ENCODE measurements at places on chromosomes 7 and 10.

GRCh38 chr7:44724276-44724675 is 24.4 kb upstream of the ZMIZ2 start:
- no peak for DNase-seq

DNA sequence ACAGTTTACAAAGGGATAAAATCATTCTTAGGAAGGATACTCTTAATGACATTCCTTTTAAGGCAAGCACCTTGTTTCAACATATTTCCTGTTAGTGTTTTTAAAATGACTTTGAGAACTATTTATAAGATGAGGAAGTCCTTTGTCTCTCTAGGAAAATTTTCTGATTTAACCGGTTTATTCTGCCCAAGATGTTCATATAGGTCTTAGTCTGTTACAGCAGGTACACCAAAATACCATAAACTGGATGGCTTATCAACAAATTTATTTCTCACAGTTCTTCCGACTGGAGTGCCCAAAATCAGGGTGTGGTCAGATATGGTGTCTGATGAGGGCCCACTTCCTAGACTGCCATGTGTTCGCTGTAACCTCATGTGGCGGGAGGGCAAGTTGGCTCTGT is 77.9 kb downstream of the GSAP start:
- DNase-seq: no peak

DNA sequence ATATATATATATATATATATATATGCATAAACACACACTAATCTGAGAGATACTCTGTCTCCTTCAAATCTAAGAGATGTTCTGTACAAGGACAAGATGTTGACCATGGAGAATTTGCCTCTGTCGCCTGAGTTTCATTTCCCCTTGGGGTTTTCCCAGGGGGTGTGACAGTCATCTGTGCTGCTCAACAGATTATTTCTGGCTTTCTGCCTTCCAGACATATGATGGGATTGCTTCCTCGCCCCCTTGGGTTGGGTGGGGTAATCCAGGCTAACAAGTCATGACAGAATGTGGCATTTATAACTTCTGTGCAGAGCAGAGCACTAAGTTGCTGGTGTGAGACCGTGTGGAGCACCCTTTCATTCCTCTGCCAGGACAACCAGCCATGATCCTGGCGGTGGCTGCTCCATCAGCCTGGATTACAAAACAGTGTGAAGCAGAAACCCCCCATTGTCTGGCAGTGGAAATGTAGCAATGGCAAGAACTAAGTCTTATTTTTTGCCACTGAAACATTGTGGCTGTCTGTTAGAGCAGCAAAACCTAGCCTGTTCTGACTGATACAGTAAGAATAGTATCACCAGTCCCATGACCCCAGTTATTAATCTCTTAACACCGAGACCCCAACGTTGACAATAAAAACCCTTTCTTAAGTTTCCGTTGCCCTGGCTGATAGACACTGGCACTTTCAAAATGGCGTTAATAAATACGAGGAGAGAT is 13.7 kb upstream of the USP6NL start:
- DNase-seq: no peak

DNA sequence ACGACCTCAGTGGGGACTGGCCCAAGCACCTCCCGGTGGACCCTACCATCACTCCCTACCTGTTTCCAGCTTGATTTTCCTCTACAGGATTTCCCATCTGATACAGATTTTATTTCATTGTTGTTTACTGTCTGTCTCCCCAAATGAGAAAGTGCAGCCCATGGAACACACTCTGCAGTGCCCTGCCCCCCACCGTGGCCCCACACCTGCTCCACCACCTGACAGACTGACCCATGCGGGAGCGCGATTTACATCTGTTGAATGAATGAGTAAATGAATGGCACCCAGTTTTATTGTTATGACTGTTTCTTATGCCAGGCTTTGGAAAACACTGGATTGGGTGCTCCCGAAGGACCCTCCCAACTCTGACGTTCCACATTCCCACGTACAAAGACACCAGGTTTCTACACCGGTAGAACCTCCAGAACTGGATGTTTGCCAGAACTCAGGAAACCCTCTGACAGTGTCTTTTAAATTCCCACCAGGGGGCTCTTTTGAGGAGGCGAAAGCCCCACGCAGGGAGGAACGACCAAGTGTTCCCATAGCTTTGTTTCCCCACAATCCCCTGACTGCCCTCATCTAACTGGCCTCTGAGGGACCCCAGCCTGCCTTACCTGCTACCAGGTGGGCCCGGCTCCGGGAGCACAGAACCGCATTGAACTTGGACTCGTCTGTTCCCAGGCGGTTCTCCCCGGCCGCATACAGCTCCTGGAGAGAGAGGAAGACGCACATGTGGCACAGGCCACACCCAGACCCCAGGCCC is 29.0 kb downstream of the PLAC9 start:
- no peak for DNase-seq

GRCh38 chr7:112423987-112424386 is 26.3 kb upstream of the IFRD1 start:
- DNase-seq: no peak

DNA sequence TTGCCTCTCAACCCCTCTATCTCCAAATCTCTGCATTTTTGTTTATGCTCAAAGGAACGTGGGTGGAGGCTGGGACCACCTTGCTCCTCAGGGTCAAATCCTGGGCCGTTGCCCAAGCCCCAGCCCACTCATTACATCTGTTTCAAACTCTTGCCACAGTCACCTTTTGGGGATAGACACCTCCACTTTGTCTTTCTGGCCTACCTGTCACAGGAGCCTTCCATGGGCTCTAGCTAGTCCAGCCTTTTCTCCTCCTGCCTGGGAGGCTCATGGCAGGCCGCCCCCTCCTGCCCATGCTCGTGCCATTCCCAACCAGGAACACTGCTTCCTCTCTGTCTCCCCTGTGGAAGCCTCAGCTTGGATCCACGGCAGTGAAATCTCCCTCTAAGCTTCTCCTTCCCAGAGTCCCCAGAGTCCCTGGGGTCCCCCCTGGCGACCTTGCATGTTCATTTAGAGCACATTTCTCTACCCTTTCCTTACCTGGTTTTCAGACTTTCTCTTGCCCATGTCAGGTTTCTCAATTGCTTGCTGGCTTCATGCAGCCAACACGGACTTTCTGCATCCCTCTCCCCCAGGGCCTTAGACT is 2.5 kb upstream of the ADAMTS14 start:
- DNase-seq: no peak

DNA sequence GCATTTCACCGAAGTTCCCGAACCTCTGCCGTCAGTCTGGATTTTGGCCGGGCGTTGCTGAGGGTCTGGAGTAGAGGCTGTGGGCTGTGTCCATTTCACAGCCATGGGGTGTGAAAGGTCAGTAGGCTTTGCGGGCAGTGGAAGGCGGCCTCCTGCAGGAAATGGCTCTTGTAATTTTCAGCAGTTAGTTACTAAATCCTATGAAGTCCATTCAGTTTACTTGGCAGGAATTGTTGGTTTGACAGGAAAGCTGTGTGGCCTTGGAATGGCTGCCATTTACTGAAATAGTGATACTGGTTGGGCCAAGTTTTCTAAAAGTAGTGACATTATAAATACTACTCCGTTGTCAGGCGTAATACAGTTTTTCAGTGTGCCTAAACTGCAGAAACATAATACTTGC is 303.7 kb downstream of the CCDC3 start:
- DNase-seq: no peak

DNA sequence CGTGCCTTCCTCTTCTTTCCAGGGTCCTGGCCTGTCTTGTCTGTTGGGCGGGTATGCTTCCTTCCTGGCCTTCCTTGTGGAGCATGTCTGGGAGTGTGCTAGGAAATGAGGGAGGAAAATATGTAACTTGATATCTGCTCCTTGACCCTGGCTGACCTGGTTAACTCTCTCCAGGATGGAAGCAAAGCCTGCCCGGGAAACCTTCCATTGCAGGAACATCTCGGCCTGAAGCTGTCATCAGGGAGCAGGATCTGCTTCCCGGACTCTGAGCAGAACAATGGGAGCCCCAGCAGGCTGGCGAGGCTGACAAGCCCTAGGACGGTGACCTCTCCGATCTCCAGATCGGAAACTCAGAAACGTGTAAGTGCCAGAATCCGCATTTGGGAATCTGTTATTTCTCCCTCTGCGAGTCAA is 340.3 kb downstream of the FRMD4A start:
- DNase-seq: no peak

GRCh38 chr7:133165529-133165928 is 83.6 kb upstream of the CHCHD3 start:
- DNase-seq: no peak
